ENCODE measurements at places on chromosomes 4 and X.

GRCh38 chrX:14043209-14043608 lies 13.5 kb upstream of the GEMIN8 start:
- no peak for DNase-seq

DNA sequence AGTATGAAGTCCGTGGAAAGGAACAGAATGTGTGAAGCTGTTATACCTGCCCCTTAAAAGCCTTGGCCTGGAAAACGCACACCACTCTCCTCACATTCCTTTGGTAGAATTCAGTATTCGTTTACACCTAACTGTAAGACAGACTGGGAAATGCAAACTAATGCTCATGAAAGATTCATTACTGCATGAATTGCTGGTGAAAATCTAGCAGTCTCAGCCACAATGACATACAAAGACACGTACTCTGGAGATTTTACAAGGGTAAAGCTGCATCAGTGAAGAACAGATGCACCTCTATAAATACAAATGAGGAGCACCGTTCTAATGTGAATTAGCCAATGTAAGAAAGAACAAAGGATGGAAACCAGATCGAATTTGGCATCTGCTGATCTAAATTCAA lies 2051.3 kb downstream of the PCDH7 start:
- no peak for DNase-seq

- no peak for DNase-seq
These were observed 71.0 kb downstream of the PRSS12 start for GRCh38 chr4:118281611-118282442.

DNA sequence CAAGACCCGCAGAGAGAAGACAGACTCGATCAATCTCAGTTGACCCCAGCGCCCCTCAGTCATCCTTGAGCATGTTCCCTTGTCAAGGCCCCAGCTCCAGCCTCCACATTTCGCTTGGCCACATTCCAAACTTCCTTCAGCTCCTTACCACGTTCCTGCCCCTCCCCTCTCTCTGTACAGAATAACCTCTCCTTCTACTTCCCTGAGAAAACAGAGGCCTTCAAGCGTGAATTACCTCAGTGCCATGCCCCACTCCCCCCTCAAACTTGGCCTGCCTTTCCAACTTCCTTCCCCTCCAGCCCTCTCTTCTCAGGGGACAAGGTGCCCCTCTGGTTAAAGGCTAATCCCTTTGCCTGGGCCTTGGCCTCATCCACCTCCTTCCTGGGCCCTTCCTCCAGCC lies 3.2 kb upstream of the RIPPLY1 start:
- no peak for DNase-seq

GRCh38 chrX:23494741-23495140 lies 160.1 kb downstream of the PTCHD1 start:
- no peak for DNase-seq

DNA sequence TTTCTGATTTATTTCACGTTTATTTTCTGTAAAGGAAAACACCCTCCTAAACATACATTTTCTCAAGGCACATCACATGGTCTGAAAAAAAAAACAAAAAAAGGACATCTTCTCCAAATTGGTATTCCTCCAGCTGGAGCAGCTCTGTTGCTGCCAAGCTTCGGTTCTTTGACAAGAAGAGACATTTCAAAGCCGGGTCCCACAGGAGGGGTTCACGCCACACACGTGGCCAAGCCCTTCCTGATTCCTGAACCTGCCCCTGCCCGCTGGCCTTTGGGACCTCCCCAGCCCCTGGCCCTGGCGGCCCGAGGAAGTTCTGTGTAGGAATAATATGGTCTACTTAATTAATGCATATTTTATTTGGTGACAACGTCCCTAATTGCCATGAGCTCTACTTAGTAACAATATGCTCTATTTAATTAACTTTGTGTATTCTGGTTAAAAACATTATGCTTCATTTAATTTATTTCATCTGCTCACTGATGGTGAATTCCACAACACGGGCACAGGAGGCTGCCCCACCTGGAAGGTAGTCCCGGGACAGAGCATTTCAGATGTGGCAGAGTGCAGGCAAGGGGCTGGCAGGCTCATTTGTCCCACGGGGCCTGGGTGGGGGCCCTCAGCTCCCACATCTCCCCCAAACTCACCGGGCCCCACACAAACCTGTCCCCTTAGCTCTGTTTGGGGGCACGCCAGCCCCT lies 5.4 kb upstream of the RGS12 start:
- no peak for DNase-seq

DNA sequence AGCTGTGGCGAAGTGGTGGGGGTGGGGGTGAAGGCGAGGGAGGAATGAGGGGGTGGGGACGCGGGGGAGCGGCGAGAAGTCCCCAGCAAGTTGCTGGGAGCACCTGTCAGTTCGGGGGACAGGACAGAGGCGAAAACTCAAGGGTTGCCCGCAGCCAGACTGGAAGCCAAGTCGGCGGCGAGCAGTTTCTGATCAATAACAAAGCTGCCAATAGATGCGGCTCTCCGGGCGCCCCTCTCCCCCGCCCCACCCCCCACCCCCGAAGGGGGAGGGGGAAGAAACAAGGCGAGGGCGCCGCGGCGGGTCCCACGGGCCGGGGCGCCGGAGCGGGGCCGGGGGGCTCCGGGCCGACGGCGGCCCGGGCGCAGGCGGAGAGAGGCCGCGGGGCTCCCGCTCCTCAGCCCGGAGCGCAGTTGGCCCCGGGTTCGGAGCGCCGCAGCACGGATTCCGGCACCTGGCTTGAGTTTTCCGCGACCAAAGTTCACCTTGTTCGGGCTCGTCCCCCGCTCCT lies 379 bp downstream of the PDGFC start:
- no peak for DNase-seq

GRCh38 chr4:95290702-95291101 lies 258.1 kb downstream of the UNC5C start:
- DNase-seq = no peak

DNA sequence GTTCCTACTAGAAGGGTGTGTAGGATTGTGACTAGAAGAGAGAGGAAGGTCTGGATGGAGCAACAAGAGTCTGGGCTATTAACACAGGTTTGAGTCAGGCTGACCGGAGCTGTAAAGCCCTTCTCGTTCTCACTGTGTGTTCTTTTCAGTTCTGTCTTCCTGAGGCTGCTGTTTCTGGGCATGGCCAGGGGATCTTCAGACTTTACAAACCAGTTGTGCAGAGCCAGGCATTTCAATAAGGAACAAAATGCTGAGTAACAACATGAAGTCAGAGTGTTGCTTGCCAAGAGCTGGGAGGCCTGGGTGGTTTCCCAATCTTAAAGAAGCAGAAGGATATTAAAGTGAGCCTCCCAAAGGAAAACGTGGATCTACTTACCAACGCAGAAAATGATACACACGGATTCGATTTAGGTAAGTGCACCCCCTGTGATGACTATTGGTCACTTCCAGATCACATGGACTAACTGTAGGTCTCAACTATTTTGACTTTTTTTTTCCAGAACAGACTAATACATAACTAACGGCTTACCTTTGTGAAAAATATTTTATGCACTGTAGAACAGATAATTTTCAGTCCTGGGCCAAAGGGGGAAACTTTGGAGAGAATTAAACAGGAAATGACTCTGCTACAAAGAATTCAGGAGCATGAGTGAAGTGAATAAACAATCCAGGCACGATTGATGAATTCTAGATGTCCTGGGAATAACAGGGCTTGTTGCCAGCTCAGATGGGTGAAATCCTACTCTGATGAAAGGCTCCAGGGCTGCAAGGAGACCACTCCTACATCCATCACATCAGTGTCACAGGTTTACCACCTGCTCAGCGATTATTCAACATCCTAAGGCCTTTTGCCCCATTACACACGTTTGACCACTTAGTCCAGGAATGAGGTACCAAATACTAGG lies 94.5 kb downstream of the ANXA3 start:
- no peak for DNase-seq

DNA sequence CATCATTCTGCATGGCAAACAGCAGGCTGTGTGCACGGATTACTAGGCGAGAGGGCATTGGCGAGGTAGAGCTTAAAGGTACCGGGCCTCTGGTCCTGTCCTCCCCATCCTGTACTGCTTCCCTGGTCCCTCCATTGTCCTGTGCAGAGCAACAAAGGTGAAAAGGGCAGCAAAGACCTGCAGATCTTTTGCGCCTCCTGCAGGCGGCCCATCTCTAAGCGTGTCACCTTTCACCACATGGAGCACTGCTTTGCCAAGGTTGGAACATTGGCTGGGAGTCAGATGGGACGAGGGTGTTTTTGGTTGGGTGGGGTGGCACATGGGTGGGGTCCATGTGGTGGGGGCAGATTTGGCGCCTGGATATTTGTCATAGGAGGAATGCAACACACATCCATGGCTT lies 64.7 kb upstream of the UXT start:
- DNase-seq = no peak

- DNase-seq = no peak
These were observed 218.9 kb downstream of the ASMT start for GRCh38 chrX:1833656-1834360.

- DNase-seq = no peak
These were observed at the start of gene PCDH7 for GRCh38 chr4:30720021-30720660. Gene PCDH7 (plus strand): TSS chr4:30720369. CDS start chr4:30721423, 1,054 bp downstream.

- DNase-seq = no peak
These were observed 880.5 kb downstream of the STPG2 start for GRCh38 chr4:97262769-97263168.

- DNase-seq = no peak
These were observed 61.6 kb downstream of the GASK1B start for GRCh38 chr4:158111241-158111640.

GRCh38 chrX:42149765-42150164 lies 226.4 kb upstream of the CASK start:
- DNase-seq = no peak

DNA sequence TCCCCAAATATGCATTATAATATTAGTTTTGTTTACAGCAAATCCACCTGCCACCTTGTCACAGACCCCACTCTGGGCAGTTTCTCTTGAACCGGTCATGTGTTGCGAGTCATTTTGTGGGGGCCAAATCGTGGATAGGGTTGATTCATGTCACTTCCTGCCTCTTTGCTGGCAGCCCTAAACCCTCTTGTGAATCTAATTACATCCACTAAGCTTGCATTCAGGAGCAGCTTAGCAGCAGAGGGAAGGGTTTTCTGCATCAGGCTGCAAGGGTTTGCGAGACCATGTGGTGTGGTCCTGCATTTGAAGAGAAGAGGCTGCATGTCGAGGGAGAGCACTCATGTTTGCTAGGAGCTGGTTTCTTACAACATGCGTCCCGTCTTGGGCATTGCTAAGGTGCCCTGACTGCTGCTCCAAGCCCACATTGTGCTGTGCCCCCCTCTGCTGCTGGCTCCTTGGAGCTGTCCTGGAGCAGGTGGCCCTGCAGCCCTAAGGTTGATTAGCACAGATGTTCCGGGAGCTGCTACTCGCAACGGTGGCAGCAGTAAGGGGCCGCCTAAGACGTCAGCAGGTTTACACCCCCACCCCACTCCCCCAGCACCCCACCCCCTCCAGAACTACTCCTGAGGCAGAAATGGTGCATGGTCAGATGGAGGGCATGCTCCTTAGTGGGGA lies 88.9 kb upstream of the CLDN34 start:
- no peak for DNase-seq

- no peak for DNase-seq
These were observed 129.6 kb downstream of the DCLK2 start for GRCh38 chr4:150207871-150208270.
